ENCODE measurements at places on chromosomes 1 and 21.

- DNase-seq = no peak
Observed at GRCh38 chr21:15274701-15275485, 210.1 kb upstream of the NRIP1 start.

DNA sequence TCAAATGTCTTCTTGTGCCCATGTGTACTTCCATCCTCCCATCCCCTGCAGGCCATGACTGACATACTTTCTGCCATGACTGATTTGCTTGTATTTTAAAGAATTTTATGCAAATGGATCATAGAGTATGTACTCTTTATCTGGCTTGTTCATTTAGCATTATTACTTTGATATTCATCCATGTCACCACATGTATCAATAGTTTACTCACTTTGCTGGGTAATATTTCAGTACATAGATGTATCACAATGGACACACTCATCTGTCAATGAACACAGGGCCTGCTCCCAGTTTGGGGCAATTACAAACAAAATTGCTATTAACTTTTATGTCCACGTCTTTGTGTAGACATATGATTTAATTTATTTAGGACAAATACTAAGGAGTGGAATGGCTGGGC is 259.1 kb downstream of the SDCCAG8 start:
- no peak for DNase-seq

- peak; percentile 51 for DNase-seq
Observed at GRCh38 chr1:198649968-198650338, 11.1 kb downstream of the PTPRC start.

DNA sequence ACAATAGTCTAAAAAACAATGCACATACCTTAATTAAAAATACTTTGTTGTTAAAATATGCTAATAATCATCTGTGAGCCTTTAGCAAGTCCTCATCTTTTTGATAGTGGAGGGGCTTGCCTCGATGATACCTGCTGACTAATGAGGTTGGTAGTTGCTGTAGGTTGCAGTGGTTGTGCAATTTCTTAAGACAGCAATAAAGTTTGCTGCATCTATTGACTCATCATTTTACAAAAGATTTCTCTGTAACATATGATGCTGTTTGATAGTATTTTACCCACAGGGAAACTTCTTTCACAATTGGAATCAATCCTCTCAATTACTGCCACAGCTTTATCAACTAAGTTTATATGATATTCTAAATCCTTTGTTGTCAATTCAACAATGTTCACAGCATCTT is 7.6 kb downstream of the C1orf87 start:
- no peak for DNase-seq

GRCh38 chr1:4837031-4837600 is 182.7 kb downstream of the AJAP1 start:
- DNase-seq = no peak

GRCh38 chr1:213987927-213988506 is at the start of gene PROX1:
Gene PROX1, plus strand, starts transcription at chr1:213987973. Its CDS starts 8,563 bp downstream, at chr1:213996536.
- peak; percentile 55 for DNase-seq

GRCh38 chr1:244276646-244277045 is 175.1 kb downstream of the ADSS2 start:
- no peak for DNase-seq

GRCh38 chr1:92956254-92957029 is 4.8 kb downstream of the DIPK1A start:
- DNase-seq = no peak

DNA sequence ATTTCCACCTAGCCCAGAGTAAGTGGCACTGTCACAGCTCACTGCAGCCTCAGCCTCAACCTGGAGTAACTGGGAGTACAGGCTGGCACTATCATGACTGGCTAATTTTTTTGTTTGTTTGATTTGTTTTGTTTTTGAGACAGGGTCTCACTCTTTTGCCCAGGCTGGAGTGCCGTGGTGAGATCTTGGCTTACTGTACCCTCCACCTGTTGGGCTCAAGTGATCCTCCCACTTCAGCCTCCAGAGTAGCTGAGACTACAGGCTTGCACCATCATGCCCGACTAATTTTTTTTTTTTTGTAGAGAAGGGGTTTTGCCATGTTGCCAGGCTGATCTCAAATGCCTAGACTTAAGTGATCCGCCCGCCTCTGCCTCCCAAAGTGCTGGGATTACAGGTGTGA is 2.5 kb downstream of the UCK2 start:
- no peak for DNase-seq

DNA sequence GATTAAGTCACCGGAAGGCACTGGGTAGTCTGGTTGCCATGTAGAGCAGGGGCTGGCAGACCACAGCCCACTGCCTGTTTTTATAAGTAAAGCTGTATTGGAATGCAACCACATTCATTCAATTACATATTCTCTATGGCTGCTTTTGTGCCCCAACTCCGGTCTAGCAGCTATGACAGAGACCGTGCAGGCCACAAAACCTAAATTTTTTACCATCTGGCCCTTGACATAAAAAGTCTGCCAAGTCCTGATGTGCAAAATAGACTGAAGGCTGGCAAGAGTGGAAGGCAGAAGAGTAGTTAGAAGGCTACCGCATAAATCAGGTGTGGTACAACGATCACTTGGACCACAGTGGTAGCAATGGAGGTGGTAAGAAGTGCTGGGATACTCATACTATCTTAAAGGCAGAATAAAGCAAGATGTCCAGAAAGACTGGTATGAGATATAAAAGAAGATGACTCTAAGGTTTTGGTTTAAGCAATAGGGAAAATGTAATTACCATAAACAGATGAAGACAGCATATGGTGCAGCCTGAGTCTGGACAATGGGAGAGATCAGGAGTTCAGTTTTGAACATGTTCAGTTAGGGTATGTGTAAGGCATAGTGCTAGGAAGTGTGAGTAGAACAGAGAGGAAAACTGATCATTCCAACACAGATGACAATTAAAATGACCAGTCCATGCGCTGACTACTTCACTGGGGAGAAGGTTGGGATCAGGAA is 37.2 kb downstream of the EGLN1 start:
- DNase-seq = no peak

DNA sequence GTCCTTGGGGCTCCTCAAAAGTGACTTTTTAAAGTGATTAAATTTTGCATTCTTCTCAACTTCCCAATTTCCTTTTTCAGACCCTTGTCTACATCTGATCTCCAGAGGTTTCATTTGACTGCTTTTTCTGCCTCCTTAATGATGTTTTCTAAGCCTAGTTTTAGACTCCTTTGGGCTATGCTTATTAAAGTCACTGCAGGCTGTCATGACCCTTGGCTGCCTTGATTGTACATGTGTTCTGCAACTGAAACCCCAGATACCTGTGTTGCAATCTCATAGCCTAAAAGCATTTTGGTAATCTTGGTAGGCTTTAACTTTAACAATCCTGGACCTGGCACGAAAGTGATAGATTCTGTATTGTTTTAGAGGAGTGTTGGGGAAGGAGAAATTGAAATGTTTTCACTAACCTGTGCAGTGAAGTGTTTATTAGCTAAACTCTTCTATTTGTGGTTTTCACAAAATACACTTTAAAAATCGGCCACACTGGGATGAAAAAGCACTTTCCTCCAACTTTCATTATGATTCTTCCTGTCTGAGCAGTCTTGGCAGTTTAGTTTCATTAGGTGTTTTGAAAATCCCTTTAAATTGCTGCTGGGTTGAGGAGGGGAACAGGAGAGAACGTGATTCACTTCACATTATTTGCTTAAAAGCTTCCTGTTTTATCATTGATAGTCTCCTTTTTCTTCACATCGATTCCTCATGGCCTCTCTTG is 4.9 kb downstream of the MACO1 start:
- DNase-seq = no peak

DNA sequence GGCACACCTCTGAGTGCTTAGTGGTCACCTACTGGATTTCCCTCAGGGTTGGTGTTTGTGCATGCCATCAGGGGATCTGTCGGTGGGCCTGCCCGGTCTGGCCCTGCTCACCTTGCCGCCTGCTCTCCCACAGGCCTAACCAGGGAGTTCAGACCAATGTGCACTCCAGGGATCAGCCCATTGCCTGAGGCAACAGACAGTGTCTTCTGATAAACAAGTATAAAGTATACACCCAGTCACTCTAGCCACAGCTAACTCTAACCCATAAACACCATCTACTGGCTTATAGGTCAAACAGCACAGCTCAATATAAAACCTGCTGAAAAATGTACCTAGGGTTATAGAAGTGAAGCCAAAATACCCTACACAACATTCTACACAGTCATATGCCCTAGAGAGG is 1300.0 kb downstream of the PLA2G4A start:
- no peak for DNase-seq

- DNase-seq = peak; percentile 33
Observed at GRCh38 chr1:115184951-115185331, 95.6 kb upstream of the TSPAN2 start.

DNA sequence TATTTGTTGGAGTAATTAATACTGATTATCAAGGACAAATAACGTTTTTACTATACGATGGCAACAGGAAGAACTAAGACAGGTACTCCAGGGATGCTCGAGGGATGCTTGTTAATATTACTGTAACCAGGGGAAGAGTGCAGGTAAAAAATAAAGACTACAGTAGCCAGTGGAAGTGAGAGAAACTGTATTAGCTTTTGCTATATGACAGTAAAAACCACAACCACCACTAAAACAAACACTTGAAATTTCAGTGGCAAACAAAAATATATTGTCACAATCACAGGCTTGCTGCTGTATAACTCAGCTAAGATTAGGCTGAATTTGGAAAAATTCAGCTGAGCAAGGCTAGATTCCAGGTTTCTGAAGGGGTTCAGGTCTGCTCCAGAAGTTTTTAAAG is 812.6 kb upstream of the ADGRL4 start:
- no peak for DNase-seq

DNA sequence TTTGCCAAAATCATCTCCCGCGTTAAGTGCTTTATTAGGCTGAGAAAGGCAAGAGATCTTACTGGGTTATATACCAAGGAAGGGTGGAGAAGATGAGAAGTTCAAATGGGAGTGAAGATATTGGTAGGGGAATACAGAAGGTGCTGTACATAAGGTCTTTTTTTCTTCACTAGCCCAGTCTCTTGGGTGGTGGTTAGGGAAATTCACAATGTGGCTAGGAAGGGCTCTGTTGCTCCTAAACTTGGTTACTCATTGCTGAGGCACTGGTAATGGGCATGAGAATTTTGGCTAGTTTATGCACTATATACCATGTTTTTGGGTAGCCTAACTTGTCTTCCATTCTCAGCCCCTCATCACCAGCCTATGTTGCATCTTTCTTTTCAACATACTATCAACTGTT is 50.6 kb downstream of the LHX4 start:
- no peak for DNase-seq

GRCh38 chr1:230857822-230858221 is 10.5 kb downstream of the C1orf198 start:
- no peak for DNase-seq
